ENCODE measurements at places on chromosomes 1 and 21.

DNA sequence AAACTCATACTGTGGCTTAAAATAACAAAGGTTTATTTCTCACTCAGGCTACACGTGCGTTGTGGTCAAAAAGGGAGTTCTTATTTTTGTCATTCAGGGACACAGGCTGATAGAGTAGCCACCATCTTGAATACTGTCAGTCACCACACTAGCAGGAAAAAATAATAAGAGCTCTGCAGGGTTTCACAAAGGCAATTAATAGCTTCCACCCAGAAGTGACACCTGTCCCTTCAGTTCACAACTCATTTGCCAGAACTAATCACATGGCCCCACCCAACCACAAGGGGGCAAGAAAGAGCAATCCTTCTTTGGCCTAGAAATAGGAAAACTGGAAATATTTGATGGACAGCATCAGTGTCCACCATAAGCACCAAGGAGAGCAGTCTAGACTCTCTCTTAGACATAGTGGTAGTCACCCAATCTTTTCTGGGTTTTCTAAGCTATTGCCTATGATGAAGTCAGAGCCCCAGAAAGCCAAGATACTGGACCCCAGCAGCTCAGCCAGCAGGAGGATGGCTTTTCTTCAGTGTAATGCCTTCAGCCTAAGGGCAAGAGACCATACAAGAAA is 8.2 kb downstream of the HAPLN2 start:
- peak; percentile 51 for DNase-seq

- no peak for DNase-seq
These were observed 14.7 kb downstream of the PPIE start for GRCh38 chr1:39753132-39754025.

DNA sequence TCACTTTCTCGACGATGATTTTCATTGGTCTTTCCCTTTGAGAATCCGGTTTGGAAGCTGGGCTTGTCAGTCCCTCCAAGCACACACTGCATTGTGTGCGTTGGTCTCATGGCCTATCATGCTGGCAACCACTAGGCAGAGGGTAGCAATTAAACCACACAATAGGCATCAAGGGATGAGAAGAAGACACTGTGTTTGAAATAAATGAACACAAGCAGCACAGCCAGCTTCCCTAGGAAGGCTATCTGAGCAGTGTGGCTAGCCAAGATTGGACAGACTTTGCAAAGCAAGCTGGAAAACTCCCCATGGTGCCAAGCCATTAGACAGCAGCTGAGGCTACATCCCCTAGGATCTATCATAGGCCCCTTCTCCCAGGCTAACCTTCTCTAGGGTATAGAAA is 288.7 kb downstream of the NUF2 start:
- DNase-seq: no peak

DNA sequence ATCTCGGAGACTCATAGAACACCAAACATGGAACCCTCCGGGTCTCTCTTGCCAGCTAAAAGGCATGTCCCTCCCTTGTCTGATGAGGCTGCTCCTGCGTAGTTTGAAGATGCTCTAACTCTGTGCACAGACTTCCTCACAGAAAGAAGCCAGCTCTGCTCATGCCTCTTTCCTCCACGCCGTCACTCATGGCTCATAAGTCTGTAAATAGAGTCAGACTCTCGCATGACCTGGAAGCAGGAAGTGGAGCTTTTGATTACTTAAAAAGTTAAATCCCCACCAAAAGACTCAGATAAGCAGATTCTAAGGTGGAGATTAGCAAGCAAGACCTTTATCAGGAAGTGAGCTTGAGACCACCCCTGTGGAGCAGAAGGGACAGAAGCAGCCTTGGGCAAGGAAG is 171.6 kb downstream of the TRIM33 start:
- DNase-seq: no peak

DNA sequence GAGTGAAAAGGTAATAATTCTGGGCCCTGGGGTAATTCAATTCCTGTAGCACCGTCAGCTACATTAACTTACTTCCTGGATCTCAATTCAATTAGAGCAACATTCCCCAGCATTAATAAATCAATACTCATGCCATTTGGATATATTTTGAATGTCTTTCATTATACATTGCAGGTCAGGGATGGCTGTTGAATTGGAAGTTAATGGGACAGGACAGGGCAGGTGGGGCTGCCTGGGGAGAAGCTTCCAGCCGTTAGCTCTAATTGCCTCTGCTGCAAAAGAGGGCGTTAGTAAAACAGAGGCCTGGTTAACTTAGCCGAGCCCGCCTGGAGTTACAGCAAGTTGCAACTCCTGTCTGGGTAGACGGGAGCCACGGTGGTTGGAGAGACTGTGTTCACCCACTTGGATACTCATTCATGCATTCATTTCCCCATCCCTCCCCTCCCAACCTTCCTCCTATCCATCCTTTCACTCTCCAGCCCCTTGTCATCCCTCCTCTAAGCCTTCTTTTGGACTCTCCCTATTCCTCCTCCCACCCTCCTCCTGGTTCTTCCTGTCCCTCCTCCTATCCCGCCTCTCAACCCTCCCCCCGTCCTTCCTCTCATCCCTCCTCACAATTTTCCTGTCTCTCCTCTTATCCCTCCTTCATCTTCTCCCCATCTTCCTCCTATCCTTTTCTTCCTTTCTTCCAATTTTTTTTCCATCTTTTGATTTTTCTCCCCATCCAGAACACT is 137.6 kb upstream of the RUNX3 start:
- no peak for DNase-seq

DNA sequence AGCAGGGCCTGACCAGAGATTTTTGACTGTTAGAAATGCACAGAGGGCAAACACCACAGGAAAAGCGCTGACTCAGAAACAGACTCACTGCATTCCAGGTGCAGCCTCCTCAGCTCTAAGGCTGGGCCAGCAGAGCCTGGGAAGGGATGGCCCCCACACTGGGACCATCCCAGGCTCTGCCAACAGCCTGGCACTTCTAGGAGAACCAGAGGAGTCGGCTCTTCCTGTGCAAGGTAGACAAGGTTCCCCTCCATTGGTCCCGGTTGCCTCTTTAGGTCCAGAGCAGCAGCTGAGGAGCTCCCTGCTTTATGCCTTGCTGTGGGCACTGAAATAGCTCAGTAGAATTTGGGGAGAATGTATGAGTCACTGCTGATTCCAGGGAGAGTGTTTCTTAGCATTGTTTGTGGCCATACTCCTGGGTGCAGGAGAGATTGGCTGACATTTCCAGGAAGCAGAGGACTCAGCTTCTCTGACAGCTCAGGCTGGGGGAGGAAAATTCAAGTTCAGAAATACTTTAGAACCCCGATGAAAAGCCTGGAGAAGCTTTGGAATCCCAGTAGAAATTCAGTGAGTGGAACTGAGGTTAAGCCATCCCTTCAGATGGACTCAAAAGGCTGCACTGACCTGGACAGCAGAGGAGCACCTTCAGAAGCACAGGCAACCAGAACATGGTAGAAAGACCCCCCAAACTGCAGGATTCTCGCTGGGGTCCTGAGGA is 19.7 kb downstream of the PRAMEF1 start:
- DNase-seq: no peak

- DNase-seq: peak; percentile 82
These were observed 110.0 kb downstream of the ADSS2 start for GRCh38 chr1:244341455-244342450.

DNA sequence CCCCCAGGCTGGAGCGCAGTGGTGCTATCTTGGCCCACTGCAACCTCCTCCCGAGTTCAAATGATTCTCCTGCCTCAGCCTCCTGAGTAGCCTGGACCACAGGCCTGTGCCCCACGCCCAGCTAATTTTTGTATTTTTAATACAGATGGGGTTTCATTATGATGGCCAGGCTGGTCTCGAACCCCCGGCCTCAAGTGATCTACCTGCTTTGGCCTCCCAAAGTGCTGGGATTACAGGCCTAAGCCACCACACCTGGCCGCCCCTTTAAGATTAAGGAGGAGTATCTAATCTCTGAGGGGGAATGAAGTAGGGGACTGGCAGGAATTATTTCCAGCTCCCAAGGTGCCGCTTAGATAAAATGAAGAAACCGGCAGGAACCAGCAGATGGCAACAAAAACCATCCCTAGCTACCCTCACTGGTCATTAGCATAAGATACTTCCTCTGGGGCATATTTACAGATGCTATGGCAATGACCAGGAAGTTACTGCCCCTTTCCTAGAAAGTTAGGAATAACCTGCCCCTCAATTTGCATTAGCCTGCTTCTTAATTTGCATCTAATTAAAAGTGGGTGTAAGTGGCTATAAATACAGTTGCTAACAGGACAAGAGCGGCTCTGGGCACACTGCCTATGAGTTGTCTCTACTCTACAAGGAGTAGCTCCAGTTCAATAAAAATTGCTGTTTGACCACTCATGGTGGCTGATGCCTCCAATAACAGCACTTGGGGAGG is 7.1 kb upstream of the NSUN4 start:
- no peak for DNase-seq
